ENCODE measurements at places on chromosomes 5 and 9.
A peak's percentile ranks its signal among the peaks of the same experiment; 100 is the strongest.

DNA sequence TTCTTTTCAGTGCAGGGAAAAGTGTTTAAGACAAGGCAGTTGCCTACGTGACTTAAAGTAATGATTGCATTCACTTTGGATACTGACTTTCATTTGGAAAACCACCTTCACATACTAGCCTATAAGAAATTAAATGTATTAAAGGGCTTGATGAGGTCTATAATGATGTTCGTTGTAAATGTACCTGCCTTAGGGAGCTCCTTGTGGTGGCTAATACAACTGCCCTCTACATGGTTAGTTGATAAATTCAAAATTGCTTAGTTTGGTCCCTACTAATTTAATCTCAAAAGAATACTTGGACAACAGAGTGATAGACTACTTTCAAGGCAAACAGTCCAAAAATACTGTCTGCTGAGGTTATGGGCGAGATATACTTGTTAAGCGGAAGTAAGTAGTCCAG lies 3.8 kb downstream of the VLDLR start:
- no peak for DNase-seq

DNA sequence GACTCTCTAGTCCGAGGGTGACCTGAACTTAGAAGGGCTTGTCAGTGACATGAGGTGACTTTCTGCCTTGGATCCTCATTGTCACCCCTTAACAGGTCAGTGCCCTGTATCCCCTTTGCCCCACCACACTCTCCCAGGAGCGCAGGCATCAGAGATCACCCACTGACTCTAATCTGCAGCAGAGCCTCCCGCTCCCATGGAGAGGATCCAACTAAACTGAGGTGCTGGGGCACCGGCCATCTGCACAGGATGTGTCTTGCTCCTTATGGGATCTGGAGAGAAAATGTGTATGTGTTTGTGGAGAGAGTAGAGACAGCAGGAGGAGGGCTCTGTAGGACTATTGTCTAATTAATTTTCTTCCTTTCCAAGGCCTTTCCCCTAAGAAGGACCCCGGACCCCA lies 213.7 kb downstream of the ROR2 start:
- no peak for DNase-seq

DNA sequence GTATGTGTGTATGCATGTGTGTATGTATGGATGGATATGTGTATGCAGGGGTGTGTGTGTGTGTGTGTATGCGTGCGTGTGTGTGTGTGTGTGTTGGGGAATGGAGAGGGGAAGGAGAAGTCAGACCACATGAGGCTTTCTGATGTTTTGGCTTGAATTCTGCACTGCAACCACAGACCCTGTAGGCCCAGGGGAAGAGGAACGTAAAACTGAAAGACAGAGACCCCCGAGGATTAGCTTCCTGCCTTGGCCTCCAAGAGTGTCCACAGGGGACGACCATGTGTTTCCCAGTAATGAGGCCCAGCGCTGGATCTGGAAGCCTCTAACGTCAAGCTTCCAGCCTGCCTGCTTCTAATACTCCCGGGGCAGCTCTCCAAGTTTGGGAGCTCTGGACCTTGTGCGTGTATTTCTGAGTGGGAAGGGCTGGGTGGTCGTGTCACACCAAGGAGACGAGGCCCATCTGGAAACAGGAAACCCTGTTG lies 5.8 kb downstream of the DCANP1 start:
- DNase-seq = no peak

- peak; percentile 8 for DNase-seq
Measured at GRCh38 chr5:147464211-147464610, 45.7 kb downstream of the DPYSL3 start.

GRCh38 chr5:173868096-173868880 lies 19.9 kb upstream of the CPEB4 start:
- DNase-seq = no peak

DNA sequence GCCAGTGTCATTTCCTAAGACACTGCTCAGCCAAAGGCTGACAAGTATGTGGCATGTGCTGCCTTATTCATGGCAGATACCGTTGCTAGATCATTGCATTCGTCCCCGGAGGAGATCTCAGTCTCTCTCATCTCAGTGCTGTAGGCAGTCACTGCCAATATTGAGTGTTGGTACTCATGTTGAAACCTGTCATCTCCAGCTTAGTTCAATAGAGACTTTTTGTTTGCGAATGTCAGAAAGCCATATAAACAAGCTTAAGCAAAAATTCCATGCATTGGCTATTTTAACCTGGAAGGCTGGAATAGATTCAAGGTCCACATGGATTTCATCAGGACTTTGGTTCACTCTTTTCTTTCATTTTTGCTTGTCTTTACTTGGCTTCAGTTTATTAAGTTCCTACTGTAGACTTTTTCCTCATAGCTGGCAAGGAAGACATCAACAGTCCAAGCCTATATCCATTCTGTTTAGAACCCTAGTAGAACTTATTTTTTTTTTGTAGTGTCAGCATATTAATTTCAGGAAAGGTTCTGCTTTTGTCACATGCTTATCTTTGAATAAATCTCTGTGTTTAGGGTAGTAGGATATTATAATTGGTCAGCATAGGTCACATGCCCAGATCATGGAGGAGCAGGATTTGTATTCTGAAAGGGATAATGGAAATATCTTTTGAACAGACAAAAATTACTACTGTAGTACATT lies 66.8 kb downstream of the FCHO2 start:
- no peak for DNase-seq

Data from SHP77 (cell line).